ENCODE measurements at places on chromosomes 1 and 21. TPM values are rescaled to one million over a fixed set of nuclear protein-coding genes. Genes with fewer than 3 reads are reported as not detected.

The ACTL8 gene
- polyA plus RNA-seq = not detected

The CATSPERE gene
- polyA plus RNA-seq = 0.61 TPM

The FCRL1 gene
- 0.16 TPM for polyA plus RNA-seq

The GBP4 gene
- polyA plus RNA-seq = 37.5 TPM

The MIXL1 gene
- polyA plus RNA-seq = not detected

The EPHB2 gene
- polyA plus RNA-seq = not detected

The SPATA1 gene
- polyA plus RNA-seq = not detected

The SYCP1 gene
- polyA plus RNA-seq = not detected

The S100A7A gene
- polyA plus RNA-seq = not detected

The MANEAL gene
- polyA plus RNA-seq = 1.4 TPM

The OR2T29 gene
- not detected for polyA plus RNA-seq

The ADPRS gene
- polyA plus RNA-seq = 9.9 TPM

The JAM2 gene
- not detected for polyA plus RNA-seq

Measured in naive thymus-derived CD8-positive, alpha-beta T cell (primary cell).